Activated T-cell treated with anti-CD3 and anti-CD28 coated beads, Interleukin-2, amount 50 U/mL, for 4 hours (primary cell): ENCODE measurements at places on chromosomes 6 and 20.

DNA sequence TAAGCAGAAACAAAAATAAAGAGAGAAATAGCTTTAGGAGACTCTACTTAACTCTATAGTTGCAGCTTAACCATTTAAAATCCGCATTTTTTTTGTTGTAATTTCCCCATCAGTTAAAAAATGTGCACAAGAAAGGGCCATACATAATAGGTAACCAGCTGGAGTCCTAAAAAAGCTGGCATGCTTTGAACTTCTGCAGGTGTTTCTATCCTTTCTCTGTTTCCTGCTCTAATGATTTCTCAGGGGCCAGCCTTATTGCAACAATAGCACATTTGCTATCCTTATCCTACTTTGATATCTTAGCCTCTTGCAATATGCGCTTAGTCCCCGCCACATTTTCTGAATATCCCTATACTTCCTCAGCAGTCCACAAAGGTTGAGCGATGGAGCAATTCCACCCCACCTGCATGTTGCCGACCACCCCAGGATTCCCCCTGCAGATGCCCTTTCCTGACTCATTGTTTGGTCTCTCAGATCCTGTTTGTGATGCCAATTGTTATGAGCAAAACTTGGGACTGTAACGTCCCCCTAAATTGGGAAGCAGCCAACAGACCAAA, 48.5 kb downstream of the TRIM27 start:
- no peak for DNase-seq

DNA sequence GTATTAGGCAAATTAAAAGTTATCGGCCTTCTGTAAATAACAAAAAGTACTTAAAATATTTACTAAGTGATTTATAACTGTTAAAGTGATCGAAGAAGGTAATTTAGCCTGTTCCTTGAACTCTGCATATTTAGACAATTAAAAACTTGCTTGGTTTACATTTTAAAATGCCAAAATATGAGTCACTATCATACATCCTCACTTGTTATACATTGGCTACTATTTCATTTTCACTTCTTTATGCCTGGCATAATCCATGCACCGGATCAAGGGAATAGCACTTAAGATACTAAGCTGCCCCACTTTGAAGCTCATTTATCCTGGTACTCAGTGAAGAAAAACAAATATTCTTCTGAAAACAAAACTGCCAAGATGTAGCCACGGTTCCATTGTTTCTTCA, 344.6 kb downstream of the UBE3D start:
- DNase-seq, result no peak

DNA sequence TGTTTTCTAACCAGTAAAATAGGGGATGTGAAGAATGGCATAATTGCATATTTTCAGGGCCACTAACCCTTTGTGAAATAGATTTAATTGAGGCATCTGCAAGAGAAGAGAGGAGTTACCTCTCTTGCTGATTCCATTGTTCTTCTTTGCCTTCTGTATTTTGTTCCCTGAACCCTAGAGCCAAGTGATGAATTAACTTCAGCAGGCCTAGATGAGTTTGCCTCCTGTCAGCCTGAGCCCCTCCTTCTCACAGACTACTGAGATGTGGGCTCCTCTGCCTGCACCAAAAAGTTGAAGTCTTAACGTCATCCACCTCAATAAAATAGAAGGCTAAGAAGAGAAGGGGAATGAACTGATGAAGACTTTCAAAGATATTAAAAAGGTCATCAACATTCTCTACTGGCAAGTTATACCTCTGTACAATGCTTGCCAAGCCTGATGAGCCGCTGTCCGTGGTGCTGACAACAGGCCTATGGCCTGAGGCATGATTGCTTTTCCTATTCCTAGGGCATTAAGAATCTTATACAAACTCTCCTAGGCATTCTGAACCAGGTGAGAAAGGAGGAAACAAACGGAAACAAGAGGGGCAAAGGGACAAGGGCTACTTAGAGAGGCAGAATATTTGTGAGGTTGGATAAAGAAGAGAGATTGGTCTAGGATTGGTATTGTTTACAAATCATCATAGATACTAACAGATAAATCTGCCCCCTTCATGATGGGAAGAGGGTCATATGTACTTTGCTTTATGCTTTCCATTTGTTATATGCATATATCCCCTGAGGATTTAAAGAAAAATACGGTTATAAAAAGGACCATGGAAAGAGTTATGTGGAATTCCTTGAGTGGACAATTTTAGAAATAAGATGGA, 46.8 kb downstream of the CD24 start:
- no peak for DNase-seq

DNA sequence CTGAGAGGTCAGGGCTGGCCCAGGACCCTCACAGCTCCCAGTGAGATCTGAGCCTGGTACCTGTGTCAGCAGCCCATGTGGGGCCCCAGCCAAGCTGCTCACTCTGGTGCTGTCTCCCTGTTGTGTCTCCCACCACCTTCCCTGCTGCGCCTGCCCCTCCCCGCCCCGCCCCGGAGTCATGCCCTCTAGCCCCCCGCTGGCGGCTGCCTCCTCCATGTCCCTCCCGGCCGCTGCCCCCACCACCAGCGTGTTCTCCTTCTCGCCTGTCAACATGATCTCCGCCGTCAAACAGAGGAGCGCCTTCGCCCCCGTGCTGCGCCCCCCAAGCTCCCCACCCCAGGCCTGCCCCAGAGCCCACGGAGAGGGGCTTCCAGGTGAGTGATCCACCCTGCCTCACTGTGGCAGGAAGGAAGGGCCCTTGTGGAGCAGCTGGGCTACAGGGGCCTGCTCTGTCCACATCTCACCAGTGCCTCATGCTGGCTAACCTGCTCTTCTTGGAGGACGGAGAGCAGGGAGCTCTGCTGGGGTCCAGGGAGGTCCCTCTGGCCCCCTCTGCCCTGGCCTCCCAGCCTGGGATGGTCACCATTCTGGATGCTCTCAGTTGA, 44.9 kb downstream of the CPXM1 start:
- no peak for DNase-seq

DNA sequence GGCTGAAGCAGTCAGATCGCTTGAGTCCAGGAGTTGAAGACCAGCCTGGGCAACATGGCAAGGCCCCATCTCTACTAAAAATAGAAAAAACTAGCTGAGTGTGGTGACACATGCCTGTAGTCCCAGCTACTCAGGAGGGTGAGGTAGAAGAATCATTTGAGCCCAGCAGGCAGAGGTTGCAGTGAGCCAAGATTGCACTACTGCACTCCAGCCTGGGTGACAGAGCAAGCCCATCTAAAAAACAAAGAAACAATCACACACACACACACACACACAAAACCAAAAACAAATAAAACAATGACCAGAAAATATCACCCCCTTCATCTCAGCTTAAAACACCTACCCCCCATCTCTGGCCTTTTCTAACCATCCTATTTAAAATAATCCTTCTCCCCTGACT, 68.0 kb downstream of the BTBD9 start:
- no peak for DNase-seq

DNA sequence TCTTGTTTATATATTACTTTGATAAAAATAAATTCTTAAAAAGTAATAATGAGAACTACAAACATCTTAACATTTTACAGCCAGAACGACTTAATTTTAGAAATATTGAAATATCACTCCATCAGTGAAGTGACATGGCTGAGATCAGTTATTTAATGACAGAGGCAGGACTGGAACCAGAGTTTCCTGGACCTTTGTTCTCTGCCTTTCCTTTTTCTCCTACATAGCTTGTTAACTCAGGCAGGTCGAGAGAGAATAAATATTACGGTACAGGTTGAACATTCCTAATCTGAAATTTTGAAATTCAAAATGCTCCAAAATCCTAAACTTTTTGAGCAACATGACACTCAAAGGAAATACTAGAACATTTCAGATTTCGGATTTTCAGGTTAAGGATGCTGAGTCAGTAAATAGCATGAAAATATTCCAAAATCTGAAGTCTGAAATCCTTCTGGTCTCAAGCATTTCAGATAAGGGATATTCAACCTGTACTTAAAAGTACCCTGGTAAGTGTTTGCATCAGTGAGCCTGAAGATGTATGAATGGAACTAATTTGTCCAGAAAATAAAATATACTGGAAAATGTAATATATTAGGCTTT, 6.5 kb downstream of the TMEM170B start:
- no peak for DNase-seq
